ENCODE measurements at places on chromosomes 1 and 21.

DNA sequence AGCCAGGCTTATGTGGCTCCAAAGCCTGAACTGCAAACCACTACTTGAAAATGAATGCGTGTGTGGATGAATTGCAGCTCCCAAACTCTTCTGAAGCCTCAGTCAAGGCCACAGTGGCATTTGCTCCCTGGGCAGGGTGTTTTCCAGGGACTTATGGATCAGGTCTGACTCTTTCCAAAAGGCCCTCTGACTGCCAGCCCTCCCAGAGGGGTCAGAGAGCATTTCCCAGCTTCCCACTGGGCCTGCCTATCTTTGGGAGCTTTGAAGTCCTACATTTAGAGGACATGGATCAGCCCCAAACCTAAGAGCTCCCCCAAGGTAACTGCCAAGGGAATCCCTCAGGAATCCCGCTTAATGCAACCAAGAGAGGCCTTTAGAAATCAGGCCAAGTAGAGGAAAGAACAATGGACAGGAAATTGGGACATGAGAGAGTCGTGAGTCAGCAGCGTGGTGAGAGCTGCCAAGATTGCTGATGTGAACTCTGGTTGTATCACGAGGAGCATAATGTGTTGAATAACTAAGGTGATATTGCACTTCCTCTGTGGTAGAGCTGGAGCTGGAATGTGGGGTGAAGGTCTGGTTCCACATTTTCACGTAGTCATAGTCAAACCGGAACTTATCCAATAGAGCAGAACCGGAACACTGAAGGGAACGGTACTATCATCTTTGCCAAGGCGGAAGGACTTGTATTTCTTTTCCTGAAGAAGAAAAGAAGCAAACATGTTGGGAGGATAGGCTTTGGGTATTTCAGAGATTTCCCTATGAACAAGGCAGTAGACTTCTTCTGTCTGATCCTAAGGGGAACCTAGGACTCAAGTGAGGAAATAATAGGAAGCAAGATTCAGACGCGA, 99.4 kb upstream of the JUN start:
- DNase-seq = no peak

GRCh38 chr1:219155135-219155534, 18.5 kb upstream of the LYPLAL1 start:
- no peak for DNase-seq

DNA sequence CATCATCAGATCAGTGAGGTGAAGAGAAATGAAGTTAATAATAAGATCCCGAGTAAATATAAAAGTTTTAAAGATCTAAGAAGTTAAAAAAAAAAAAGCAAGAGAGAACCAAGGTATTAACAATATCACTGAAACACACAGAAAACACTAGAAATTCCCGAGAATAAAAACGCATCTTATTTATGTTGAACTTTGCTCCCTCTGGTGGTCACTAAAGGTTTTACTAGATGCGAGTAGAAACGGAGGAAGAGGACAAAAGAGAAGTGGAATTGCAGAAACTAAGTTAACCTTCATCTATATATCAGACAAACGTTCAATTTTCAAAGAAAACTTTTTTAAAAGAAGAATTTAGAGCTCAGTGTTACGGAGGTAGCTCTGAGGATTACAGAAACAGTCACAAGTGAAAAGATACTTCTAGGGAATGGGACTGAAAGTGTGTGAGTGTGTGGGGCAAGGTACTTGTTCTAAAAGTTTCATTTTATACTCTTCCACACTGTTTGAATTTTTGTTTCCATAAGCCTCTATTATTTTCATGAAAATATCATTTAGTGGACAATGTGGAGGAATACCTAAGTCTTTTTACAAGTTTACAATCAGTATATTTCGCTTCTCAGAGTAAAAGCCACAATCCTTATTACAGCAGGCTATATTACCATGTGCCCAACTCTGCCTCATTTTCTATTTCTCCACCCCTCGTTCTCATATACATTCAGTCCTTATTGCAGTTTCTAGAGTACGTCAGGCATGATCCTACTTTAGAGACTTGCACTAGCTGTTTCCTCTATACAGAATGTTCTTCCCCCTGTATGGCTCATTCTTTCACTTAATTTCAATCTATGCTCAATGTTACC, 19.7 kb downstream of the ACBD6 start:
- DNase-seq = no peak

GRCh38 chr1:44947063-44947773, 39.2 kb downstream of the EIF2B3 start:
- no peak for DNase-seq

DNA sequence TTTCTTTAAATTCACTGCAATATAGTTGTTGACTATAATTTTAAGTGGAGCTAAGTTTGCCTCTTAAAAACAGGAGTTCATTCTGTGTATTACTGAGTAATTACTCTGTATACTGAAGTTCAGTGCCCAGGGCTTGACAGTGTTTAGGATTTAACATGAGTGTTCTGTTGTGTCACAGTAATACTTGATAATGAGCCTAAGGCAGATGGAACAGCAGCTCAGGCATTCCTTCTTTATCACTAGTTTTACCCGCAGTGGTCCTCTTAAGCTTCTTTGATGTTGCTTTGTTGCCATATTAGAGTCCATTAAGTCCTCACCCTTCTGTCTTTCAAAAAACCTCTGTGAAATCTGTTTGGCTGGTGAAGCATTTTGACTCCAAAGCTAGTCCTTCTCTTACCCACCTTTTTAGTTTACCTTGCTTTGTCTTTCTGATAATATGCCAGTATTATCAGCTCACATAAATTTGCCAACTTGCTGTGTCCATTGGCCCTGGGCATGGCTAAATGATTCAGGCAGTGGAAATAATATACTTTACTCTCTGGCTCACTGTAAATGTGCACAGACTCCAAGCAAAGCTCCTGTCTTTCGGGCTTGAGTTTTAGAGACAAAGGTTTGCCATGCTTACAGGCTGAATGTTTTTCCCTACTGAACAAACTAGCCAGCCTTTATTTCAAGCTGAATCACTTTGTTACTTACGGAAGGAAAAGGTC, 17.7 kb downstream of the HIPK1 start:
- DNase-seq = no peak

- no peak for DNase-seq
Observed at GRCh38 chr21:45511661-45512431, 30.4 kb downstream of the SLC19A1 start.

GRCh38 chr1:210302501-210302900, 26.2 kb upstream of the HHAT start:
- DNase-seq = no peak

DNA sequence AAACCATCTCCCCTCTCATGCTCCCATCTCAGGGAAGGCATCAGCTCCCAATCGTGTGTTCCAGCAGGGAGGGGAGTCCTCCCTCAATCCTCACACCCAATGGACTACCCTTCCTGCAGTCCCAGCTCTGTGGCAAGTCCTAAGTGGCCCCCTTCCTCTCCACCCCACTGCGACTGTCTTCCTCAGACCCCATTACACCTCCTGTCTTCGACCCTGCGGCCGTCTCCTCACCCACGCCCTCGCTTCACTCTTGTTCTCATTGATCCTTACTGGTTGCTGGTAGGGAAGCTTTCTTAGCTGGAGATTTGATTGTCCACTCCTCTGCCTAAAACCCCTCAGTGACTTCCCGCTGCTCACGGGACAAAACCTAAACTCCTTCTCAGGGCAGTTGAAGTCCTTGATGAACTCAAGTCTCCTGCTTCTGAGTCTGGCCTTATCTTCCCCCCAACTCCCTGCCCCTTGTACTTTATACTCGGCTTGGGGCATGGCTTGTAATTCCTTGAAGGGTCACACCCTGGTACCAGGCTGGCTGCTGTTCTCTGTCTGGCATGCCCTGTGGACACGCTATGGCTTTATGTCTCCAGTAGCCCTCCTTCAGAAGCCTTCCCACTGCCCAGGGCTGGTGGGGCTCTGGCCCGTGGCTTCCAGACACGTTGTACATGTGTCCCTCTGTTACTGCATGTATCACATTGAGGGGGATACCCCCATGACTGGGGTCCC, 2.3 kb upstream of the EPS8L3 start:
- no peak for DNase-seq

DNA sequence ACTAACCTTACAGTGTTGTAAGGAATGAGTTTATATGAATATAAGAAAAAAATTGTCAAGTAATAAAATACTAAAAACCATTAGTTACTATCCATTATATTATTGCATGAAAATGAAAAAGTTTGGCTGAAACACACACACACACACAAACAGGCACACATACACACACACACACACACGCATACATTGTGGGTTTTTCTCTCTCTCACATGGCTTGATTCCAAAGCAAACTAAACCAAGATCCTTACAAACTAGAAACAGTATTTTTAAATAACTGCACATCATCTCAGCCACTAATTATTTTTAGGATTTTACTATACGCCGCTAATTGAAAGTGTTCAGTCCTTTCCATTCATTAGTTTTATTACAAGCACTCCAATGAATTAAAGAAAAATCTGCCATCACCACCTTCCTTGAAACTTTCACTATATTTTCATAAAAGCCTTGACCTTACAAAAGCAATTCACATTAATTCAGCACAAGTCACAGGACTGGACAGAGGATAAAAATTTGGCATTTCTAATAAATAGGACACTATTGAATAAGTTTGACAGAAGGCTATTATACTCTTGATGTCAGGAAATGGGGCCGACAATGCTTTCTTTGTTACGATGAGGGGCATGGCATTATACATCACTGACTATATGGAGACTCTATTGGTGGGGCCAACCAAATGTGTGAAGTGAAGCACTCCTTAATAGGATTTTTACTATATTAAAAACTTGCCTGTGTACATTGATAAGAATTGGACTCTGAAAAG, 187.0 kb upstream of the ESRRG start:
- DNase-seq = no peak

- no peak for DNase-seq
Observed at GRCh38 chr1:17684810-17685209, 70.3 kb upstream of the ACTL8 start.

GRCh38 chr1:172134087-172134731, 286.3 kb upstream of the C1orf105 start:
- no peak for DNase-seq

- DNase-seq = no peak
Observed at GRCh38 chr1:43582162-43582566, 51.5 kb downstream of the PTPRF start.

DNA sequence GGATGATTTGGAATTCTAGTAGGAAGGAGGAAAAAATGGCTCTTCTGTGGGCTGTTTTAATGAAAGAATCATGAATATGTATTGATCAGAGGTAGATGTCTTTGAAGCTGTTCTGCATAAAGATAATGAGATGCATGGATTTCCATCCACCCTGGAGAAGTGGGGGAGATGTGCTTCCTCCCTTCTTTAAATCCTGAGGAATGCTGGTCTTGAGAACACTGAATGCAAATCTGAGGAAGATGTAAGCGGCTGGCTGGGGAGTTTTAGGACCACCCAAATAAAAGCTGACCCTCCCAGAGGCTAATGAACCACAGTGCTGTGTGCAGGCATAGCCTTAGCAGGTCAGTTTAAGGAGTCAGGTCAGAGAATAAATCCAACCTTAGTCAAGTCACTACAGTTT, 37.3 kb downstream of the ZMYND12 start:
- no peak for DNase-seq

- no peak for DNase-seq
Observed at GRCh38 chr1:168157638-168158037, 20.9 kb upstream of the GPR161 start.

DNA sequence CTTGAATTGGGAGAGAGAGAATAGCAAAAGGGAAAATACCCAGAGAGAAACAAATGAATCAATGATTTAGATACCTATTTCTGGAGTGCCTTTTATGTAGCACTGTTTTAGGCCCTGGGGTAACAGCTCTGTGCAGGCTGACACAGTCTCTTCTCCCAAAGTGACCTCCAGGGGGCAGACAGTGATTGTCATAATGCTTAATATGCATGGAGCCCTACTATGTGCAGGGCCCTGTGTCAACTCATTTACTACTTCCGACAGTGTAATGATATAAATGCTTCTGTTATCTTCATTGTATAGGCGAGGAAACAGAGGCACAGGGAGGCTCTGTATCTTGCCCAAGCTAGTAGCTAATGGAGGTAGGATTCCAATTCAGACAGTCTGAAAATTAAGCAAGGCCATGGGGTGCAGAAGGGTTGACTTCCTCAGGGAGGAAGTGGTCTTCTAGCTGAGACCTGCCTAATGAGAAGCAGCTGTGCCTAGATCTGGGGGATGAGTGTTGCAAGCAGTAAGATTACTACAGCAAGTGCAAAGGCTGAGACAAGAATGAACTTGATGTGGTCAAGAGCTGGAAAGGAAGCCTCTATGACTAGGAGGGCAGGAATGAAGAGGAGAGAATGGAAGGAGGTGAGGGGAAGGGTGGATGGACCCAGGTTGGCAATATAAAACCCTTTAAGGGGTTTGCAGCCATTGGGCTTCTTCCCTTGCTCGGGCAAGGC, 16.2 kb upstream of the SERINC2 start:
- DNase-seq = no peak

GRCh38 chr1:21663951-21664805, 5.0 kb downstream of the RAP1GAP start:
- DNase-seq = no peak

GRCh38 chr1:153365696-153366095, 8.0 kb downstream of the S100A9 start:
- no peak for DNase-seq

- no peak for DNase-seq
Observed at GRCh38 chr1:77446841-77447555, 165.2 kb downstream of the AK5 start.

DNA sequence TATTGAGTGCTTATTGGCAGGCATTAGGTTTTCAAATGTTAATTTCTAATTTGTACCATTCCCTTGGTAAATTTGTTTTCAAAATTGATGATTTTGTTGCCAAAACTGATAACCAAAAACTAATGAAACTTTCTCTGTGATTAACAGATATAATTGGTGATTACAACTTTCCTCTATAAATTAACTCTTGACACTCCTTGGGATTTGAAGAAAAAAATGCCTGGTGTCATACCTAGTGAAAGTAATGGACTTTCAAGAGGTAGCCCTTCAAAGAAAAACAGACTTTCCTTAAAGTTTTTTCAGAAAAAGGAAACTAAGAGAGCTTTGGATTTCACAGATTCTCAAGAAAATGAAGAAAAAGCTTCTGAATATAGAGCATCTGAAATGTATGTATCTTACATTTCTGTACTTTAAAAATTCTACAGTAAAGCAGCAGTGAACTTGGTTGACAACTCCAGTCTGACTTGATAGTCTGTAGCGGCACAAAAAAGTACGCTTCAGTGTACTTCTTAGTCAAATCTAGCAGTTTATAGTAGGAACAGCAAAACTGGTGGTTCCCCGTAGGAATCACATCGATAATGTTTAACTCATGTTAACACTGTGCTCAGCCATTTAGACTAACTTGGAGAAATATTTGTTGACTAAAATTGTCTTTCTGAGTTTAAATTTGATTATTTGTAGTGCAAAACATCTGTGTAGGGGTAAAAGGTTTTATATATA, 3.0 kb downstream of the USP1 start:
- no peak for DNase-seq

- DNase-seq = no peak
Observed at GRCh38 chr1:192602757-192603156, 27.2 kb downstream of the RGS1 start.
